Head of caudate nucleus (tissue), 42 donors: ENCODE measurements at places on chromosomes 4 and X.

DNA sequence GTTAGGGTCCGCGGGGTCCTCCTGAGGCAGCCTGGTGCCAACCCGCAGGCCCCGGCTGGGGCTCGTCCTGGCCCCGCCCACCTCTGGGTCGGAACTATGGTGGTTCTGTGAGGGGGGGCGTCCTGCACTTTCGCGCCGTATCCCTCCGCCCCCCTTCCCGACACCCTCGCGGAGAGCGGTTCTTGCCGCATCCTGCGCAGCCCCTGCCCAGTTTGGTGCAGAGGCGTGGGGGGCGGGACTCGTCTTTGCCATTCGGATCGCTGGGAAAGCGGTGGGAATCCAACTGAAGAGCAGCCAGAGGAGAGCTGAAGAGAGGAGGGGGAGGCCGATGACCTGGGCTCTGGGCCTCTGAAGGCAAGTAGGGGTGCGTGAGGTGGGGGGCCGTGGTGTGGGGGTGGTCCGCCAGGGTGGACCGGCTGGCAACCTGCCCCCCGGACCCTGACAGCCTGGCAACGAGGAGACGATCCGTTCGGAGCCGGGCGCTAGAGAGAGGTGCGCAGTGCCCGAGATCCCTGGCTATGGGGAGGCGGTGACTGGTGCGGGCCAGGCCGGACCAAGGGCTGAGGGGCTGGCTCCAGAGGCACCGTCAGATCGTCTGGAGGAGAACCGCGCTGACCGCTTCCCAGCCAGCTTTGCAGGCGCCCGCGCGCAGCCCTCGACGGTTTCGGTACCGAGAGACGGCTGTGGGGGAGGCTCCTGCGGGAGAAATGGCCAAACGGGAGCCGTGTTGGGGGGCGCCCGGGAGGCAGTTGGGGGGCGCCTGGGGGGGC, at the start of gene GPRASP1:
TSS of gene GPRASP1 (plus strand) at position 242 of the 770 bp plus-strand sequence. CDS start 2,431 bp downstream, outside the sequence.
- peak; percentile 75 for DNase-seq

- no peak for DNase-seq
Observed at GRCh38 chr4:35867057-35867456, 377.3 kb downstream of the ARAP2 start.

DNA sequence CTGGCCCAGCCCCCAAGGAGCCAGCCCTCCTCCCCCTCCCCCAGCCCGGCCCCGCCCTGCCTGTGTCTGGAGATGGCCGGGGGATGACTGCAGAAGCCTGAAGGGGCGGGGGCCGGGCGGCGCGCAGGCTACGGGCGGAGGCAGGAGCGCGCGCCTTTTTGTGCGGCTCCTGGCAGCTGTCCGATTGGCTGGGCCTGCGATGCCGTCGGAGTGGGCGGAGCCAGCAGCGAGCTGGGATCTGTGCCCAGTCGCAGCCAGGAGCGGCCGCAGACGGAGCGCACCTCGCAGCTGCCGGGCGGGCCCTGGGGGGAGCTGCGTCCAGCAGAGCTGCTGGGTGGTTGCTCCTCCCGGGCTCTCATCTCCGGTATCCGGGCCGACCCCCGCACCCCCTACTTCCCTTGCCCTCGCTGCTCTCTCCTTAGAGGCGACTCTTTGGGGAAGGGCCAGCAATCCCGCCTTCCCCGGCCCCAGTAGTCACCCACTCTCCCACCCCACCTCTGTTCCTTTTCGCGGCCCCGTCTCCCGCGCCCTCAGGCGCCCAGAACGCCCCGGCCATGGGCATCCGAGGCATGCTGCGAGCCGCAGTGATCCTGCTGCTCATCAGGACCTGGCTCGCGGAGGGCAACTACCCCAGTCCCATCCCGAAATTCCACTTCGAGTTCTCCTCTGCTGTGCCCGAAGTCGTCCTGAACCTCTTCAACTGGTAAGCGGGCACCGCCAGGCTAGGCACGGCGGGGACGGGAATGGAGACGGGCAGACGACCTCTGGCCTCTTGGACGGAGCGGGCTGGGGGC, at the start of gene GABRQ:
TSS of gene GABRQ (plus strand) at position 247 of the 794 bp plus-strand sequence. CDS start at position 555, 308 bp downstream.
- peak; percentile 35 for DNase-seq

GRCh38 chr4:38145741-38146140, 185.5 kb downstream of the PTTG2 start:
- no peak for DNase-seq

- DNase-seq = no peak
Observed at GRCh38 chr4:152719801-152720556, 40.2 kb upstream of the TMEM154 start.
